ENCODE measurements at places on chromosomes 5 and 9. TPM values are rescaled to one million over a fixed set of nuclear protein-coding genes. Genes with fewer than 3 reads are reported as not detected.

Gene PCDHB15
- 0.32 TPM for total RNA-seq

Gene RETREG1
- not detected for total RNA-seq

Gene LCN15
- total RNA-seq: not detected

Gene SHC3
- total RNA-seq: 20.9 TPM

Gene FAXDC2
- total RNA-seq: 18.4 TPM

Gene DBH
- total RNA-seq: not detected

Gene BTNL3
- not detected for total RNA-seq

Gene FAM221B
- not detected for total RNA-seq

Gene VCAN
- 388 TPM for total RNA-seq

Gene IL9
- not detected for total RNA-seq

Gene FAM153A
- total RNA-seq: not detected

Gene STKLD1
- 0.95 TPM for total RNA-seq

Gene RELL2
- total RNA-seq: 0.77 TPM
